ENCODE measurements at places on chromosomes 1 and 21.

GRCh38 chr1:111987502-111987901 is 2.0 kb downstream of the KCND3 start:
- DNase-seq: no peak

- no peak for DNase-seq
Observed at GRCh38 chr1:113943028-113943811, 14.1 kb downstream of the HIPK1 start.

DNA sequence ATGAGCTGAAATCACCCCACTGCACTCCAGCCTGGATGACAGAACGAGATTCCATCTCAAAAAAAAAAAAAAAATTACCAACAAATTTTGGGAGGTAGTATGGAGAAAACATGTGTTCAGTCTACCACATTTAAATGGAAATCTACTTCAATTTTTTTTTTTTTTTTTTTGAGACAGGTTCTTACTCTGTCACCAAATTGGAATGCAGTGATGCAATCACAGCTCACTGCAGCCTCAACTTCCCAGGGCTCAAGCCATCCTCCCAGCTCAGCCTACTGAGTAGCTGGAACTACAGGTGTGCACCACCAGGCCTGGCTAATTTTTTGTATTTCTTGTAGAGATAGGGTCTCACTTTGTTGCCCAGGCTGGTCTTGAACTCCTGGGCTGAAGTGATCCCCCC is 82.1 kb downstream of the GFI1 start:
- no peak for DNase-seq

DNA sequence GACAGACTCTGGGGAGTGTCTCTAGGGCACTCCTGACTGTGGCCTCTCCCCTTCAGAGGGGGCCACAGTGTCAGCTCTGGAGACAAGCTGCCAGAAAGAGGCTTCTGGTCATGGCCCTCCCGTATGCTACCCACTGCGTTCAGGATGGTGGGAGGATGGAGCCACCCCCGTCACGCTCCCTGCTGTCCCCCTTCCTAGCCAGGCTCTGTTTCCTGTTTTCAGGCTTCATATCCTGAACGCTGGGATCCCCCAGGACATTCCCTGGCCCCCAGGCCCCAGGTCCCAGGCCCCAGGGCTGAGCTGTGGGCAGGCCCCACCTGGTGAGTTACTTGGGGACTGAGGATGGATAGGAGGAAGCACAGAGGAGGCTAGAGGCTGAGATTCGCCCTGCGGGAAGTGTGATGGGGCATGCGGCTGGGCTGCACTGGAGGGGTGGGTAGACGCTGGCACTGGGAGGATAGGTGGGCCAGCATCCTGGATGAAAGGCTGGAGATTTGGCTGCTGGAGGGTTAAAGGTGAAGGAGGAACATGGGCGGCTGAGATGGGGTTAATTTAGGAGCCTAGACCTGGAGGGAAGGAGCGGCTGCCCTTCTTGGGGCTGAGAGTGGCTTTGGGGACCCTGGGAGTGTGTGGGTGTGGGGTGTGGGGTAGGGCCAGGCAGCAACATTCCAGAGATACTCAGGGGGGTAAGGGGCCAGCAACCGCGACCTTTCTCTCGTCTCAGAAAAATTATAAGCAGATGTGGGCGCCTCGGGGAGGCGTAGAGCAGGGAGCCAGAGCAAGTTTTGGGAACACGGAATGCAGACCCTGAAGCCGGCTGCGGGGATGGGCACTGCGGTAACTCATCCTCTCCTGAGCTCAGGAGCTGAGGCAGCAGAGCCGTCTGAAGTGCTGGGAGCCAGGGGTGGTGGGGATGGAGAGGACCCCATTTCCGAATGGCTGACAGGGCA is 8.7 kb downstream of the PEAR1 start:
- DNase-seq: no peak

DNA sequence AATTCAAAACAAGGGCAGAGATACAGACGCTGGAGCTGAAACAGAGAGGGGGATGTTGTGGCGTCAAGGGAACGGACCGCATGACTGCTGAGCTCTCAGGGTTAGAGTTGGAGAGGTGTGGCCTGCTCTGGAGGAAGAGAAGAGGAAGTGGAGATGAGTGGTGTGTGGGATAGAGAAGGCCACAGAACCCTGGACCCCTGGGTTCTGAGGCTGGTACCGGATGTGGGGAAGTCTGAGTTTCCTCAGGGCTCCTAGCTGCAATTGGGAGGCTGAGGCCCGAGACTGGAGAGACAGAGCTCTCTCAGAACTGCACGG is 1.8 kb downstream of the BCAN start:
- DNase-seq: no peak

- no peak for DNase-seq
Observed at GRCh38 chr1:4661595-4661917, 7.1 kb downstream of the AJAP1 start.

- DNase-seq: no peak
Observed at GRCh38 chr1:35097224-35097623, 18.0 kb downstream of the ZMYM1 start.

- DNase-seq: no peak
Observed at GRCh38 chr1:125086611-125087010, 3901.8 kb downstream of the SRGAP2C start.

DNA sequence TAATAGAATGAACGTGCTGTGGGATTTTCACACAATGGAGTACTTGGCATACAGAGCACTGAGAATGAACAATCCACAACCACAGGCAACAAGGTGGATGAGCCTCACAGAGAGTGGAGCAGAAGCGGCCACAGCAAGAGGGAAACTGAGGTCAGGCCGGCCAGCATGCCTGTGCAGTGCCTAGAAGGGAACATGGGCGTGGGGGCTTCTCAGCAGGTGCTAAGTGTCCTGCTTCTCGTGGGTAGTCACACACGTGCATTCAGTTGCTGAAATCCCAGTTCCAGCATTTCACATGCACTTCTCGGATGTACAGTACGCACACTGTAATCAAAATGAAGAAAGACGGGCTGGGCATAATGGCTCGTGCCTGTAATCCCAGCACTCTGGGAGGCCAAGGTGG is 33.1 kb downstream of the WDR4 start:
- no peak for DNase-seq

GRCh38 chr1:25771221-25772114 is 28.5 kb upstream of the SELENON start:
- no peak for DNase-seq

DNA sequence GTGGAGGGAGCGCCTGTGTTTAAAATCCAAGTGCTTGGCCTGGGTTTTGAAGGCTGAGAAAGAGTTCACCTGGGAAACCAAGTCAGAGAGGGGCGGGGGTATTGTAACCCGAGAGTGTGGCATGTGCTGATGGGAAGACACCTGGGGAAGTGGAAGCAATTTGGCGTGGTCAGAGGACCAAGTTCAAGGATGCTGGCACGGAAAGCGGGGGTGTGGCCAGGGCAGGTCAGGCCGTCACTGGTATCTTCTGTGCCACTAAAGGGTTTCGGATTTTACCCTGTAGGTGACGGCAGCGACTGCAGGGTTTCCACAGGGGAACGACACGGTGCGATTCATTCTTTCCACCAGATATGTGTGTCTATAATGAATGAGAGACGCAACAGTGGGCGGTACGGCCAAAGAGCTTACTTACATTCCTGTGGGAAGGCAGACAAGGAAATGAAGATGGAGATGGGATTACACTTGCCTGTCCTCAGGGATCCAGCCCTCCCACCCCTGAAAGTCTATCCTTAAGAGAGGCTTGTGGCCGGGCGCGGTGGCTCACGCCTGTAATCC is 31.3 kb downstream of the CA6 start:
- no peak for DNase-seq

DNA sequence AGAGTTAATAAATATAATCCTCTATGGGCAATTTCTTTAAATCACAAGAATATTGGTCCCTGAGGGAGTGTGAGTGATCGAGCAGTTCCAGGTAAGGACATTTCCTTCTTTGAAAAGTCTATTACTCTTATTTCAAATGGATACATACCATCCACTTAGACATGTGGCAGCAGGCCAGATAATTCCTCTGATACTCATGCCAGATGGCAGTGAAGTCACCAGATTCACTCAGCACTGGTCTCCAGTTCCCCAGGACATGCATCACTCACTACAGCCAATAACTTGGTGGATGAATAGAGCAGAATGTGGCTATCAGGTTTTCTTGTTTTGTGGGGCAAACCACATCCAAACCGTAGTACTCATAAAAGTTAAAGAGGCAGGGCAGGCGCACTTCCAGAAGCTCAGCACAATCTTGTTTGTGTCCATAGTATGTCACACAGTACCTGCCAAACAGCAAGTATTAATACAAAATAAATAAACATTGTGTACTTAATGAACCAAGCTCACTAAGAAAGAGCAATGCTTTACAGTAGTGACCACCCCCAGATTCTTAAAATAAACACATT is 74.2 kb upstream of the CD53 start:
- DNase-seq: no peak

GRCh38 chr1:64122588-64122987 is 80.8 kb upstream of the UBE2U start:
- DNase-seq: no peak

GRCh38 chr1:172394811-172395210 is 25.7 kb upstream of the C1orf105 start:
- no peak for DNase-seq

DNA sequence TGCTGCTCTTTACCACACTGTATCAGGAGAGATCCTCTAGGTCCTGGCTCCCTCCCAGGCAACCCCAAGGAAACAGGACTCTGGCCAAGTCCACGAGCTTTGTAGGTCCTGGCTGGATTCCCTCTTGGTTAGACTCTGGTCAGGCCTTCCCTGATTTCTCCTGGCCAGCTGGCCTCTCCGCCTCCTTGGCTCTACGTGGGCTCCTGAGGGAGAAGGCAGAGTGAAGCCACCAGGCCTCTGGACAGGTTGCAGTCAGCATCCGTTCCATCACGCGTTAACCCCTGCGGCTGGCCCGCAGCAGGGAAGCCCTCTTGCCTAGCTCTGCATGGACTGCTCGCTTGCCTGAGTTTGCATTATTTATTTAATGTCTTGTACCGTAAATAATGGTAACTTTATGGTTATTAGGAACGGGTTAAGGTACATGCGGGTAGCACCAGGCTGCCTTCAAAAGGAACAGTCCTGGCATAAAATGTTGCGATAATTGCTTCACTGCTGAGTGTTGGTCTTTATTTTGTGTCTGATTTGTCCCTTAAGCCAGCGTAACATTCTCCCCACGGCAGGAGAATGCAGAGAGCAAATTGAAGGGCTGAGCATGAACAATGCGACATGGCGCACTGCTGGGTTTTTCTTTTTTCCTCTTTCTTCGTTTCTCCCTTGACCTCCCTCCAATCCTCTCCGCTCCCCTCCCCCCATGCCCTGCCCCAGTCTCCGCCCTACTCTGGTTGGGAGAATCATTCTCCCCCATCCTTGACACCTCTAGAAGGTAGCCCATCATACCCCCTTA is 100.3 kb downstream of the RNF220 start:
- DNase-seq: no peak

GRCh38 chr1:12348113-12348512 is 118.3 kb downstream of the VPS13D start:
- DNase-seq: no peak

- DNase-seq: no peak
Observed at GRCh38 chr1:10613340-10613739, 138.6 kb downstream of the PEX14 start.

GRCh38 chr1:230713915-230714764 is at the start of gene AGT:
Gene AGT (minus strand): TSS chr1:230714122. CDS start chr1:230710823, 3,299 bp downstream.
- DNase-seq: no peak

DNA sequence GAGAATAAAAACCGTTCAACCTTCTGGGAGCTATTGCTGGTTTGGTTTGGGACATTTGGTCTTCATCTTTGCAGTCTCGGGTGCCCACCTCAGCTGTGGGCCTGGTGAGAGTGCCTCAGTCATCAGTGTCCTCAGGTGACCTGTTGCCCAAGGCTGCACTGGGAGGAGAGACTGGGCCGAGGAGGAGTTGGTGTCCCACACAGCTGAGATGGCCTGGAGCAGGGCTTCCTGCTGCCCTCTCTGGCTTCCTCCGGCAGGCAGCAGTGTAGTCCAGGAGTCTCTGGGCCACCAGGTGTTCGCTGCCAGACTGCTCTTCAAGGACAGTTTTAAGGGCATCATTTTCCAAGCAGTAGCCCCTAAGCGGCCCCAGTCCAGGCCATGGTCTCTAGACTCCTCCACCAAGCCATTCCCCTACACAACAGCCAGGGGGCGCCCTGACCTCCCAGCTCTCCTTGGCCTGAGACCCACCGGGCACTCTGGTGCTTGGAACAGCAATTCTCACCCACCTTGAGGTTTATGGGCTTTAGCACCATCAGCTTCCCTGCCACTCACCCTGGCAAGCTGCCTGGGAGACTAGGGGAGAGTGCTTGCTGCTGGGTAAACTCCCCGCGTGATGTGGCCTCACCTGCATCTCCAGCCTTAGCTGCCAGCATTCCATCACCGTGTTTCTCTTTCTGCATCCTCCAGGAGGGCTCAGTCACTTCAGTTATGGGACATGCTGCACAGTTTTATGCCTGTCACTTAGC is 9.1 kb upstream of the SYTL1 start:
- DNase-seq: no peak

GRCh38 chr1:240820816-240821215 is 208.9 kb upstream of the GREM2 start:
- DNase-seq: no peak

GRCh38 chr1:157069601-157070000 is 24.1 kb upstream of the ARHGEF11 start:
- DNase-seq: no peak

DNA sequence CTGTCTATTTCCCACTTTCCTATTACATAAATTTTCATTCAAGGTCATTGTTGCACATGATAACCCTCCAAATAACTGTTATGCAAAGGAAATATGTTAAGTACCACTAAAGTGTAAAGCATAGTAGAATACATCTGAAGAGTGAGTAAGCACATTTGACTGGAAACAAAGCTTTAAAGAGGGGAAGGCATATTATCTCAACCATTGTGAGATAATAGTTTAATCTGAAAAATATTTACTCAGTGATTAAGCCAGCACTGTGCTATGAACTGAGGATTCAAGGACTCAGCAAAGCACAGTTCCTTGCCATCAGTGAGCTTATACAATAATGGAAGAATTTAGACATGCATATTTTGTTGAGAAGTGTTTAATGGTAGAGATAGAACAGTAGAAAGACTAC is 127.4 kb downstream of the HMCN1 start:
- no peak for DNase-seq

DNA sequence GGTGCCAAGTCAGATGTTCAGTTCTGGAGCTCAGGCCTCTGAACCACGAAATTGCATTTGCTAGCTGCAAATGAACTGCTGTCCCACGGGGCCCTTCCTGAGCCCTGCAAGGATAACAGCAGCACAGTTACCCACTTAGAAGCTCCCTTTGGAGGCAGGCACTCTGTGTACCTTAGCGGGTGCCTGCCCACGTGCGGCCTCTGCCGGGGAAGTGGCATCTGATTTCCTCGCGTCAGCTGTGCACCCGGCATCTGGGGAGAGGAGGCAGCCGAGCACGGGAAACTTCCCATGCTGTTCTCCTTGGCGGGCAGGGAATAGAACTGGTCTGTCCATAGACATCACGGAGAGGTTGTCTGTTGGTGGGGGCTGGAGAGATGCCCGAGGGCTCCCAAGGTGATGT is 148.0 kb upstream of the C1orf174 start:
- DNase-seq: no peak

DNA sequence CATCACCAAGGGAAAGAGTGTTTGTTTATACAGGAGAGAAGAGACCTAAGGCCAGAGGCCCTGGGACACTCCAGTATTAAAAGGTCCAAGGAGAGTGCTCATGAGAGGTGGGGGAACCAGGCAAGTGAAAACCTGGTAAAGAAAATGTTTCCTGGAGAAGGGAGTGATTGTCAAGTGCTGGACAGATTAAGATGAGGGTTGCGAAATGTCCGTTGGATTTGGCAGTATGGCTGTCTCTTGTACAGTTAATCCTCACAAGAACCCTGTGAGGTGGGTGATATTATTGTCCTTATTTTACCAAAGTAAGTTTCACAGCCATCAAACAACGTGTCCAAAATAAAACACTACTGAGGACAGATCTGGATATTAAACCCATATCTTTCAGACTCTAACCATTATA is 44.2 kb downstream of the RPAP2 start:
- DNase-seq: no peak

All from iPS DF 6.9 (cell line).